CD4-positive, alpha-beta T cell treated with Interleukin-4 for 1 hour (primary cell): ENCODE measurements at places on chromosomes 1 and 21.
A peak's percentile ranks its signal among the peaks of the same experiment; 100 is the strongest.

DNA sequence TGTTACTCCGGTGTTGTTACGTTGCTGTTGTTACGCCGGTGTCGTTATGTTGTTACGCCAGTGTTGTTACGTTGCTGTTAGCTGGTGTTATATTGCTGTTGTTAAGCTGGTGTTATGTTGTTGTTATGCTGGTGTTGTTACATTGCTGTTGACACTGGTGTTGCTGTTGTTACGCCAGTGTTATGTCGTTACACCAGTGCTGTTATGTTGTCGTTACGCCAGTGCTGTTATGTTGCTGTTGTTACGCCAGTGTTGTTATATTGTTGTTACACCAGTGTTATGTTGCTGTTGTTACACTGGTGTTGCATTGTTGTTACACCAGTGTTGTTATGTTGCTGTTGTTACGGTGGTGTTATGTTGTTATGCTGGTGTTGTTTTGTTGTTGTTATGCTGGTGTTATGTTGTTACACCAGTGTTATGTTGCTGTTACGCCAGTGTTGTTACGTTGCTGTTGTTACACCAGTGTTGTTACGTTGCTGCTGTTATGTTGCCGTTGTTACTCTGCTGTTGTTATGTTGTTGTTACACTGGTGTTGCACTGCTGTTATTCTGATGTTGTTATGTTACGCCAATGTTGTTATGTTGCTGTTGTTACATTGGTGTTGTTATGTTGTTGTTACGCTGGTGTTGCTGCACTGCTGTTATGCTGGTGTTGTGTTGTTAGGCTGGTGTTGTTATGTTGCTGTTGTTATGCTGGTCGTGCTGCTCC lies 25.6 kb downstream of the H6PD start:
- DNase-seq, result no peak

DNA sequence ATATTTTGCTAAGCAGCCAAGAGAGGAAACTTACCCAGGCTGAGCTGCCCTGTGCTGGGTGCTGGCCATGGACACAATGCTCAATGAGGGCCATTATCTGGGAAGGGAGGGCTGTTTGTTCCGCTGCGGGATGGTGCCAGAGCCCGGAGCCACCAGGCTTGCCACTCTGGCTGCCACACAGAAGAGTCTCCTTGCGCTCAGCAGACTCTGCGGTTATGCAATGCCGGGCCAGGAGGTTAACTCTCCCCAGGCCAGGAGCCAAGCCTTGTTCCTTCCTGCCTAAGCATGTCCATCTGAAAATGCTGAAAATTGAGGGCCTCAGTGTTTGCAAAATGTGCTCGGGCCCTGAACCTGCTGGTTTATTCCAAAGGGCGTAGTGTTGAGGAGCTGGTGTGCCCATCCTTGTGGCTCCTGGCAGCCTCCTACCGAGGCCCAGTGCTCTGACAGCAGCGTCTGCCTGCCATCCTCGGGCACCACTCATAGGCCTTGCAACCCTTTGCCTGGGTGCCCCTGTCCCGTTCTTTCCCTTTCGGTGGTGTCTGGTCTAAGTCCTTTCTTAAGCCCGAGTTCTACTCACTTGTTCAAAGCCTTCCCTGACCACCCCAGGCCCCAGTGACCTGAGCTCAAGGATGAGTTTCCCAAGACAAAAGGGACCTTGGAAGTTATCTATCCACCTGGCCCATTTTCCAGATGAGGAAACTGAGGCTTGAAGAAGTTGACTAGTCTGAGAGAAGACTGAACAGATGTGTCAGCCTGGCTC lies 133.8 kb upstream of the EDN2 start:
- no peak for DNase-seq

- peak; percentile 93 for DNase-seq
Observed at GRCh38 chr21:42062236-42063022, 8.7 kb upstream of the UMODL1 start.

DNA sequence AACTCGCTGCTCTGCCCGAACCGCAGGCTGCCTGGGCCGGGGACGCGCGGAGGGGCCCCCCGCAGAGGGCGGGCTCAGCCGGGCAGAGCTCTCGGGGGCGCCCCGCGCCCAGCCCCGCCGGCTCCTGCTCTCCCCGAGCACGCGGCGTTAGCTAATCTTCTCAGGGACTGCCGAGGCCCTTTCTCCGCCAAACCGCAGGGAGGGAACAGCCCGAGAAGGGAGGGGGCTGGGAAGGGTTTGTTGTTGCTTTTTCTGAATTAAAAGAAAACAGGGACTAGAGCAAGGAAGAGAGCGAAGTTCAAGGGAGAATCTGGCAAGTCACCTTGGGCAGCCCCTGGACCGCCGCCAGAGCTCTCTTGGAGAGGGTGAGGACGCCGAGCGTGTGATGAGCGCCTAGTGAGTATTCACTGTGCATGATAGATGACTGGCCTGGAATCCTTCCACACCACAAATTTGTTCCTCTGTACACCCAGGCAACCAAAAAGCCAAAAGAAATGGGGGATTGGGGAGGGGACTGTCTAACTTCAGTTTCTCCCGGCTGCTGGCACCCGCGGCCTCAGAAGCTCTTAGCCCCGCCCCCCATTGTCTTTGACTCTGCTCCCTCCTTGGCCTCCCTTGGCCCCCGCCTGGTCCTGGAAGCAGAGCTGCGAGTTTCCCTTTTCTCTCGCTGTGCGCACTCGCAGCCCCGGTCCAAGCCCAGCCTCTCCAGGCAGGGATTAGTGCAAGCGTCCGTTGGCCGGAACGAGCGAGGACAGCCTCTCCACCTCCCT lies 19.7 kb upstream of the LMX1A start:
- DNase-seq, result no peak

GRCh38 chr1:200474633-200475032 lies 64.8 kb upstream of the ZNF281 start:
- no peak for DNase-seq

GRCh38 chr1:52182874-52183400 lies 41.0 kb downstream of the ZFYVE9 start:
- no peak for DNase-seq

DNA sequence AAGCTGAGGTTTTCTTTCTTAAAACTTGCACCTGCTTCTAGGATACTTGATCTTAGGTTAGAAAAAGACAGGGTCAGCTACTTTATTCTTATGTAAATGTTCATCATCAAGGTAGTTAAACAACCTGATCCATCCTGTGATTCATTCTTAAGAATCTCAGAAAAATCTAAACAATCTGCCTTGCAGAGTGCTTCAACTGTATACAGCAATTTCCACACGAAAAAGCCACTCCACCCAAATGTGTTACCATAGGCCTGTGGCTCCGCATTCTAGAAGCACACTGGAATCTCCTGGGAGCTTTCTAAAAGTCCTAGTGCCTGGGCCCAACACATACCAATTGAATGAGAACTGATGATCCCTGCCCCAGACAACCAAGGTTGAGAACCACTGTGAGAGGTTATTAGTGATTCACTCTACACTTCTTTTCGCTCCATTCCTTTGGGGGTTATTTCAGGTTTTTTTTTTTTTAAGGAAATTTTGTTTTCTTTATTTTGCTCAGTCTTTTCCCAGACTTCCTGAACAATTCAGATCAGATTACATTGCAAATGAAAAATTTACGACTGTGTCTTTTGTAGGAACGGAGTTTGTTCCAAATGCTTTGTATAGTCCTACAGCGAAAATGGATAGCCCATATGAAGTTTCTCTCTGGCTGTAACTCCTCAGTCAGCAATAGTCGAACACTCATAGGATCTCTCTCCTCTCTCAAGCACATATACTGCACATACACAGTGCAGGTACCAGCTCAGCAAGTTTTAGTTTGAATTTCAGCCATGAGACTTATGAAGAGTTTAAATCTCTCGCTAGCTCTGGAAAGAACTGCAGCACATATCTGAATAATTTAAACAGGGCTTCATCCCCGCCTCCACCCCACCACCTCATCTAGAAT lies 16.1 kb downstream of the SMYD2 start:
- DNase-seq, result no peak

DNA sequence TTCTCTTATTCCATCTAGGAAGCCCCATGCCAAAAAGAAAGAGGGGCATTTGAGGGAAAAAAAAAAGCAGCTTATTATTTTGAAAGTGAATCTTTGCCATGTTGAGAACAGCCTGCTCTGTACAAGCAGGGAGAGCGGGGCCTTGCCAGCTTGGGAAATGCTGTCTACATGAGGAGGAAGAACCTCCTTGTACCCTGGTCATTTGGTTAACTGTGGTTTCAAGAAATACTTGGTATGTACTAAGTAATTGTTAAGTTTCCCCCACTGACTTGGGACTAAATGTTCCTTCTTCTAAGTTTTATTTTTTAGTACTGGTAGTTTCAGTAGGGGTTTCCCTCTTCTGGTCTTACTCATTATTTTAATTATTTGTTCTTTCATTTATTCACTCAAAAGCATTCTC lies 144.1 kb upstream of the HOOK1 start:
- no peak for DNase-seq

- DNase-seq, result no peak
Observed at GRCh38 chr1:100584761-100585745, 47.1 kb downstream of the GPR88 start.

- DNase-seq, result no peak
Observed at GRCh38 chr1:174222166-174222949, 63.0 kb downstream of the RABGAP1L start.

DNA sequence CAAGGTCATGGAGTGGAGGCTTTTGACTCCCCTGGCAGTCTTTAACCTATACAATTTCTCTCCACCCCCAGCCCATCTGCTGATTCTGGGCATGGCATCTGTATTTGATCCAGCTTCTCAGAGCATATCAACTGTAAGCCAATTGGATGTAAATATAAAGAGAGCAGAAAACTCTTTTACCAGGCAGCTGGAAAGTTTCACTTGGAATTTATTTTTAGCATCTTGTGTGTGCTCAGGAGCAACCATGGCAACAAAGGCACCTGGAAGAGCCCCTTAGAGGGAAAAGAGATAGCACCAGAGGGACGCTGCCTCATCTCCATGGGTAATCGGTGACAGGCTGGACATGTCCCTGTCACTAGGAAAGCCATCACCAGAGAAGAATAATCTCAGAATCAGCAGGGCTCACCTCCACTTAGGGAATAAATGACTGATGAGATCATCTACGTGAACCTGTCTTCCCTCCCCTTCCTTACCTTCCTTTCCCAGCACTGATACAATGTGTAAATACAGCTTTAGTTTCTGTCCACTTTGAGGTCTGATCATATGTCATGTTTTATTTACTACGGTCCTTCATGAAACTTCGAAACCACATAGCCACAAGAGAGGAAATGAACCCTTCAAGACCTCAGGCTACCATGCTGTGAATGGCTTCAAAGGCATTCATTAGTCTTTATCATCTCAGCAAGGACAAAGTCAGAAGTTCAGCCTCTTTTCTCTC lies 25.3 kb upstream of the SIPA1L2 start:
- no peak for DNase-seq

GRCh38 chr1:21341517-21342078 lies 51.3 kb upstream of the ECE1 start:
- DNase-seq, result no peak

GRCh38 chr1:19377812-19378718 lies 65.9 kb downstream of the SLC66A1 start:
- DNase-seq, result no peak

GRCh38 chr1:183372586-183373230 lies 45.5 kb downstream of the NMNAT2 start:
- DNase-seq, result no peak

GRCh38 chr1:207713529-207713928 lies 38.3 kb upstream of the CD46 start:
- DNase-seq, result peak; percentile 10

- no peak for DNase-seq
Observed at GRCh38 chr1:19734472-19734999, 65.2 kb downstream of the TMCO4 start.
